ENCODE measurements at places on chromosomes 16 and 17.

DNA sequence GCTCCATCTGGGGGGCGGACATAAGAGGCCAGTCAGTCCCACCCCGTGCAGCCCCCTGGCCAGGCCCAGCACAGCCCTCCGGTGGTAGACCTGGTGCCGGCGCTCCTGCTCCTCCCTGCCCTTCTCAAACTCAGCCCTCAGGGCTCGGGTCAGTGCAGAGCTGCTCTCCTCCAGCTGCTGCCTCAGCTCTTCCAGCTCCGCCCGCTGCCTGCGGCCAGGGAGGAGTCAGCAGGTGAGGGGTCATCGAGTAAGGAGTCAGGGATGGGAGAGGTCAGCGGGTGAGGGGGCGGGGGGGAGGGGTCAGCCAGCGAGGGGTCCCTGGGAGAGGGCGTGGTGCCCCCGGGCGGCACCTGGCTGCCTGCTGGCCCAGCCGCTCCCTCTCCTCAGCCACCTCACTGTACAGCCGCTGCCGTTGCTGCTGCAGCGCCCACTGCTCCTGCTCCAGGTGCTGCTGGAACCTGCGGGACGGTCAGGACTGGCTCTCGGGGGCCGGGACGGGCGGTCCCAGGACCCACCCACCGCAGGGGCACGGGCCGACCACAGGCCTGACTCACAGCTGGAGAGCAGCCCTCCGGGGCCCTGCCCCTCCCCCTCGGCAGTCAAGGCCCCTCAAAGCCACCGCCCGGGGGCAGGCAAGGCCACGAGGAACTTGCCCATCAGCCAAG lies 26.5 kb upstream of the AATK start:
- no peak for DNase-seq

DNA sequence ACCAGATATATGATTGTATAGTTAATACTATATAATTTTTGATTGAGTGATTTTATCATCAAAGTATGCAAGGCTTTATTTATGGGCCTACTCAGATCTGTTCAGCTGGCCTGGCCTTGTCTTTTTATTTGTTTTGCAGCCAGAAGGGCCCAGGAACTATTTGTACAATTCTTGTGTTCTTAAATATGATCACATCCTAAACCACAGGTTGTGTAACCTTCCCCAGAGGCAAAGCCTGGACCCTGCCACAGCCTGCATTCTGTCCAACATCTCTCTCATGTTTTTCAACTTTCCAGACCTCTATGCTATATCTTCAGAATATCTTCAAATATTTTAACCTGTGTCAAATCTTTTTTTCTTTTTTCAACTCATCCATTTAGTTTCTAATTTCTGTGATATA lies 410.4 kb upstream of the MON1B start:
- DNase-seq: no peak

DNA sequence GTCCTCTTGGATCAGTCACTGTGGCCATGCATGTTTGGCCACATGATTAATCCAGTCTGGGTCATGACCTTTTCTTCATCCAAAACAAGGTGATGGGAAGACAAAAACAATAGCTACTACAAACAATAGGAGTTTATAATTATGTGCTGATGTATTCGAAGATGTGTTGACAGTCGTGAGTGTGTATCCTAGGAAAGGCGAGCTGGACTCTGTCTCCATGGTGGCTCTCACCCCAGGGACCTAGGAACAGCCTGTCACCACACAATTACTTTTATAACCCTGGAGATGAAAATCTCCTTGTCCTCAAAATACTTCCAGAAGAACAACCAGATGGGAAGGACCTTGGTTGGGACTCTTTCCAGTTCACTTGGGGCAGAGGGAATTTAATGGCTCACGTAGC lies 9.8 kb upstream of the PLK1 start:
- no peak for DNase-seq

GRCh38 chr17:3037259-3037658 lies 26.1 kb downstream of the OR1D5 start:
- no peak for DNase-seq

DNA sequence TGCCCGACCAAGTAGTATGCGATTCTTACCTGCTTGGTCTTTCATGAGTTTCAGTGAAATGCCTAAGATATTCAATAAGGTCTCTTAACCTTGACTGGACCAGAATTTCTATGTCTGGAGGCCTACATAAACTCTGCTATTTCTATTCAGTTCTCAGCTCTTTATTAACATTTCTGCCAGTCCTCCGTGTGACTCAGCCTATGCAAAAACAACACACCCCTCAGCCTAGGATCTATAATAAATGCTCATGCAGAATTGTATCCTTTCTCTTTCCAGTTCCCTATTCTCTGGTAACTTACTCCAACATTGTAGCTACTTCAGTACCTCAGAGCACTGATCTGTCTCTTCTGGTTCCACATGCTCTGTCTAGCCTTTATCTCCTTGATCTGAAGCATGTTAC lies 1507.4 kb downstream of the CDH11 start:
- no peak for DNase-seq

- DNase-seq: peak; percentile 28
Measured at GRCh38 chr16:30535106-30535776, 583 bp upstream of the ZNF747 start.

Data from stimulated activated CD4-positive, alpha-beta T cell treated with anti-CD3 and anti-CD28 coated beads, Interleukin-4, amount 100 ng/mL, for 48 hours (primary cell).